Stimulated activated memory B cell treated with anti-CD40 and anti-IgM and Interleukin-4, amounts not matched to agents 10 μg/mL and 1 μg/mL and 100 μg/mL, for 72 hours (primary cell): ENCODE measurements at places on chromosomes 3 and 15.

GRCh38 chr15:74217907-74218885 lies 15.6 kb upstream of the STRA6 start:
- H3K27ac ChIP-seq = no peak overlapping the region
- ATAC-seq = no peak
- H3K36me3 ChIP-seq = no peaks in the 10 kb centered on the region
- H3K4me3 ChIP-seq = no peak overlapping the region
- H3K4me1 ChIP-seq = no peaks in the 10 kb centered on the region

- no peak overlapping the region for H3K4me3 ChIP-seq
- H3K27me3 ChIP-seq = peaks cover 8% of the 10 kb centered on the region
- H3K4me1 ChIP-seq = no peaks in the 10 kb centered on the region
- no peak overlapping the region for H3K27ac ChIP-seq
- no peaks in the 10 kb centered on the region for H3K36me3 ChIP-seq
- peak; percentile 27 for ATAC-seq
Observed at GRCh38 chr15:66809664-66810063, 107.6 kb downstream of the SMAD6 start.

DNA sequence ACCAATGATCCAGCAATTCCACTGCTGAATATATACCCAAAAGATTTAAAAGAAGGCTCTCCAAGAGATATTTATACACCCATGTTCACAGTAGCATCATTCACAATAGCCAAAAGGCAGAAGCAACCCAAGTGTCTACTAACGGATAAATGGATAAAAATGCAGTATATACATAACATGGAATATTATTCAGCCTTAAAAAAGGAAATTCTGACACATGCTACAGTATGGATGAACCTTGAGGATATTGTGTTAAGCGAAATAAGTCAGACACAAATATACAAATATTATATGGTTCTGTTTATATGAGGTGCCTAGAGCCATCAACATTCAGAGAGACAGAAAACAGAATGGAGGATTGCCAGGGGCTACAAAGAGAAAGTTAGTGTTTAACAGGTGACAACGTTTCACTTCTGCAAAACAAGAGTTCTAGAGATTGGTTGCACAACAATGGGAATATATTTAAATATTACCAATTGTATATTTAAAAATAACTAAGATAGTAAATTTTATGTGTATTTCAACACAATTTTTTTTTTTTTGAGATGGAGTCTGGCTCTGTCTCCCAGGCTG lies 69.4 kb downstream of the STAG1 start:
- H3K36me3 ChIP-seq = peaks cover 22% of the 10 kb centered on the region
- ATAC-seq = no peak
- H3K27me3 ChIP-seq = no peaks in the 10 kb centered on the region
- no peak overlapping the region for H3K27ac ChIP-seq

- H3K27ac ChIP-seq = peak overlapping the region; percentile 31
- peak overlapping the region; percentile 27 for H3K4me3 ChIP-seq
- ATAC-seq = peak; percentile 54
Observed at GRCh38 chr3:42652611-42653302, 740 bp upstream of the ZBTB47 start.

DNA sequence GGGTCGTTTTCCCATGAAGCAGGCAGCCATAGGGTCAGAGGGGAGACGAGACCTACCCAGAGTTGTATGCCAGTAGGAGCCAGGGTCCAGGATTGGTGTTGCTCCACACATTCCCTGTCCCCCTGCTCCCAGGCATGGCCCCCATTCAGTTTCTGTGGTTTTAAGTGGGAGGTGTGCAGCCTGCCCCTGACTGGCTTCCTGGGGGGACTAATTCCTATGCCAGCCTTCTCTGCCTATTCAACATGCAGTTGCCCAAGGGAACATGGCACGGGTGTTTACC lies 126.3 kb downstream of the EEFSEC start:
- H3K27ac ChIP-seq = no peak overlapping the region
- peaks cover 20% of the 10 kb centered on the region for H3K36me3 ChIP-seq
- no peaks in the 10 kb centered on the region for H3K4me1 ChIP-seq
- H3K4me3 ChIP-seq = no peak overlapping the region
- no peak for ATAC-seq

DNA sequence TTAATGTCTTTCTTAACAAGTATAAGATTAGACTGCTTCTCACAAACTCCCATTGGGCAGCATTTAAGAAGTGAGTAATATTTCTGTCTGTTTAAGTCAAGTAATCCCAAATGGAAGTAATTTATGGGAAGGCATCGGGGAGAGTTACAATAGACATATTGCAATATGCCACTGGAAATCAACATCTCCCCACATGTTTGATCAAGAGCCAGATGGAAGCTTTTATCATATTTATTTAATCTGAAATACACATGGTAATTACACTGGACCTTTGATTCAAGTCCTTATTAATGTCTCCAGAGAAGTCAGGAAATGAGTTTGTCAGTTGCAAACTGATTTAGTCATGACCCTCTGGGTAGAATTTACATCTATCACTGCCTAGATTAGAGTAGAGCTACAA lies 943.8 kb downstream of the VGLL3 start:
- no peaks in the 10 kb centered on the region for H3K4me1 ChIP-seq
- H3K27me3 ChIP-seq = no peaks in the 10 kb centered on the region
- no peak overlapping the region for H3K27ac ChIP-seq
- no peak for ATAC-seq
- H3K4me3 ChIP-seq = no peak overlapping the region

GRCh38 chr3:149646181-149646766 lies 11.6 kb downstream of the WWTR1 start:
- ATAC-seq = no peak
- H3K4me3 ChIP-seq = no peak overlapping the region
- H3K4me1 ChIP-seq = peaks cover 19% of the 10 kb centered on the region
- no peak overlapping the region for H3K27ac ChIP-seq

DNA sequence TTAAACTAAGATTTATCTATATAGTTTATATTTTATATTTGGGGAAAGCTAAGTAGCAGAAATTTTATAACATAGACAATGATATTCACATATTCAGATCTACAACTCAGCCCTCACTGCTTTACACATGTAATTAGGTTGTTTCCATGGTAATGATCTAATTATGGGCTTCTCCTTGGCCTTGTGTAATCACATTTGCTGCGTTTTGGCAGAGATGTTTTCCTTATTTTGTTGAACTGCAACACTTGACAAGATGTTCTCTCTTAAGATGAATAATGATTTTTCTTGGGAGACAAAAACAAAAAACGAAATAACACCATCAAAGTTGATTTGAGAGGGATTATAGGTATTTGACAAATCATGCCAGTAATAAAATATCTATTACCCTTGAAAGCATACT lies 635.6 kb upstream of the TBL1XR1 start:
- peaks cover 1% of the 10 kb centered on the region for H3K4me1 ChIP-seq
- ATAC-seq = no peak
- no peaks in the 10 kb centered on the region for H3K27me3 ChIP-seq
- H3K36me3 ChIP-seq = no peaks in the 10 kb centered on the region
- no peak overlapping the region for H3K27ac ChIP-seq

DNA sequence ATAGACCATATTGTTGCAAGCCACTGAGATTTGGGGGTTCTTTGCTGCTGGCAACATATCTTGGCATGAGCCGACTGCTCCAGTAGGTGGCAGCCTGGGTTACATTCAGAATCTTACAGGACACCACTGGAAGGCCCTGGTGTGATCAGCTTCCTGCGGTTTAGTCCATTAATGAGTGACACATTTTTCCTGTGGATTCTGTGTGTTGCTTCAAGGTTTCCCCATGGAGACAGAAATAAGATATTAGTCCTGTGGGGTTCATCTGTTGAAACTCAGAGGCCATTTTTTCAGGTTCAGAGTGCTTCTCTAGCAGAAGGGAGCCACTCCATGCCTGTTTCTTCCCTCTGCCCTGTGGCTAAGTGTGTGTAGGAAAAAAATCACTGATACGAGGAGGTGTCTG lies 116.2 kb downstream of the MFSD1 start:
- no peaks in the 10 kb centered on the region for H3K36me3 ChIP-seq
- H3K4me3 ChIP-seq = no peak overlapping the region
- H3K4me1 ChIP-seq = no peaks in the 10 kb centered on the region
- ATAC-seq = peak; percentile 37

DNA sequence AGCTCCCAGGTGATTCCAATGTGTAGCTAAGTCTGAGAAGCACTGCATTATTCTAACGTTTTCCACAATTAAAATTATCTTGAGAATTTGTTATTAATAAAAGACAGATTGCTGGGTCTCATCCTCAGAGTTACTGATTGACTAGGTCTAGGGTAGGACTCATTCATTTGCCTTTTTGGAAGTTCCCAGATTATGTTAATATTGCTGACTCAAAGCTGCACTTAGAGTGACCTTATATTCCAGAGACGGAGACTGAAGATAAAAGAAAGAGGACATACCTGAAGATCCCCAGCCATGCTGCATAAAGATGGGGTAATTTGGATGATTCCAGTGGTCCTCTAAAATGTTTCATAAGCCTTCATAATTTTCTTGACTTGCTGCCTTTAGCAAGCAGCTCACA lies 81.8 kb downstream of the PLSCR2 start:
- H3K27ac ChIP-seq = no peak overlapping the region
- H3K27me3 ChIP-seq = peaks cover 13% of the 10 kb centered on the region
- H3K36me3 ChIP-seq = no peaks in the 10 kb centered on the region
- H3K4me3 ChIP-seq = no peak overlapping the region
- no peak for ATAC-seq

- peak overlapping the region; percentile 0 for H3K4me3 ChIP-seq
- H3K36me3 ChIP-seq = no peaks in the 10 kb centered on the region
- no peaks in the 10 kb centered on the region for H3K27me3 ChIP-seq
- peak; percentile 97 for ATAC-seq
- peak overlapping the region; percentile 84 for H3K27ac ChIP-seq
Observed at GRCh38 chr3:134852893-134853351, 57.9 kb downstream of the EPHB1 start.

- peaks cover 73% of the 10 kb centered on the region for H3K36me3 ChIP-seq
- no peak for ATAC-seq
Observed at GRCh38 chr15:39953521-39953920, 19.6 kb downstream of the EIF2AK4 start.

- no peak overlapping the region for H3K4me3 ChIP-seq
- H3K27ac ChIP-seq = no peak overlapping the region
- ATAC-seq = peak; percentile 92
Observed at GRCh38 chr15:65318870-65319356, 14.4 kb downstream of the RNU5B-1 start.

- H3K4me1 ChIP-seq = no peaks in the 10 kb centered on the region
- H3K36me3 ChIP-seq = no peaks in the 10 kb centered on the region
- H3K27ac ChIP-seq = no peak overlapping the region
- no peak for ATAC-seq
Observed at GRCh38 chr15:70826634-70827033, 27.3 kb downstream of the LARP6 start.

DNA sequence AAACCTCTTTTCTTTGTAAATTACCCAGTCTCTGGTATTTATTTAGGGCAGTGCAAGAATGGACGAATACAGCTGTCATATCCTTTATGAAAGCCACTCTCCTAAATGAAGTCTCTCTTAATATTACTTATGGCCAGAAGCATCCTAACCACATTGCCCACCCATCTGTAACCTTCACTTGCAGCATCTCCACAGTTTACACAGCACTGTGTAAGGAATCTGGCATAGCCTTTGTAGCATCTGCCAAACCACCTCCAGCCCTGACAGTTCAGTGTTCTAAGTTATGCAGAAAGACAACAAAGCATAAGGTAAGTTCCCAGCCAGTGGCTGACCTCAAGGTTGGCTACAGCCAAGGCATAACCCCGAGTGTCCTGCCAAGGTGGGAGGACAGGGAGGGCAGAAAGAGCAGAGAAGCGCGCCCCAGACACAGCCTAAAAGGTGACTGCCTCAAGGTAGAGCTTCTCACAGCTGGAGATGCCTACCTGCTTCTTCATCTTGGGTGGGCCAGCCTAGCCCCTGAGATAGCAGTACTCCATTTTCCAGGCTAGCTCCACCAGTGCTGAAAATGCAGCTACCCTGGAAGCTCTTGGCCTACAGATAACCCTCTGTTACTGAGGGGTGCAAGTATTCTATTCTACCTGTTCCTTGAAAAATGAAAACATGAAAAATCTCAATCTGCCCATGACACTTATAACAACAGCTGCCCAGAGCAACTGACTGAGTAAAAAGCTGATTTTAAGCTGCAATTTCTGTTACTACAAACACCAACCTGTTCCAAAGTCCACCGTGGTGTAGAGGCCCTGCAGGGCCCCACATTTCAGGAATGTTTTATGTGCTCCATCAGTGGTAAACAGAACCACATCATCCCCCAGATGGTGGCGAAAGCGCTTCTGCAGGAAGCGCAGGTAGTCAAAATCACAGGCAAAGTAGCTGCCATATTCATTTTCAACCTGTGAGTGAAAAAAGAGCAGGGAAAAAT lies 39.3 kb downstream of the GLB1 start:
- ATAC-seq = no peak
- no peaks in the 10 kb centered on the region for H3K27me3 ChIP-seq
- peaks cover 68% of the 10 kb centered on the region for H3K36me3 ChIP-seq
- H3K27ac ChIP-seq = peak overlapping the region; percentile 5
- no peak overlapping the region for H3K4me3 ChIP-seq

GRCh38 chr3:64798316-64798715 lies 110.5 kb upstream of the ADAMTS9 start:
- no peaks in the 10 kb centered on the region for H3K36me3 ChIP-seq
- no peak overlapping the region for H3K4me3 ChIP-seq
- ATAC-seq = no peak
